BJ (cell line): ENCODE measurements at places on chromosomes 11 and 22.

DNA sequence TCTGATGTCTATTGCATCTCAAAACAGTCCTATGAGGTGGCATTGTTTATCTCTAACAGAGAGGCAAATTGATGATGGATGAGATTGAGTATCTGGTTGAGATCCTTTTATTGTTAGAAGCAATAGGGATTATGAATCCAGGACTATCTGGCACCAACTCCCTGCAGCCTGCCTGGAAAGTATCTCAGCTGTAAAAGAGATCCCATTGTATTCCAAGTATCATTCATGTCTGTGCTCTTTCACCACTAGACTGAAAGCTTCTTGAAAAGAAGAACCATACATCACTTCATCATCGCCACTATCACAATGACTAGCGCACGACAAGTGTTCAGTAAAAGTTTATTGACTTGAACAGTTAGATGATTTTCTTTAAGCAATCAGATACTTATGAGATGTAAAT, 41.9 kb upstream of the PCF11 start:
- DNase-seq = no peak

DNA sequence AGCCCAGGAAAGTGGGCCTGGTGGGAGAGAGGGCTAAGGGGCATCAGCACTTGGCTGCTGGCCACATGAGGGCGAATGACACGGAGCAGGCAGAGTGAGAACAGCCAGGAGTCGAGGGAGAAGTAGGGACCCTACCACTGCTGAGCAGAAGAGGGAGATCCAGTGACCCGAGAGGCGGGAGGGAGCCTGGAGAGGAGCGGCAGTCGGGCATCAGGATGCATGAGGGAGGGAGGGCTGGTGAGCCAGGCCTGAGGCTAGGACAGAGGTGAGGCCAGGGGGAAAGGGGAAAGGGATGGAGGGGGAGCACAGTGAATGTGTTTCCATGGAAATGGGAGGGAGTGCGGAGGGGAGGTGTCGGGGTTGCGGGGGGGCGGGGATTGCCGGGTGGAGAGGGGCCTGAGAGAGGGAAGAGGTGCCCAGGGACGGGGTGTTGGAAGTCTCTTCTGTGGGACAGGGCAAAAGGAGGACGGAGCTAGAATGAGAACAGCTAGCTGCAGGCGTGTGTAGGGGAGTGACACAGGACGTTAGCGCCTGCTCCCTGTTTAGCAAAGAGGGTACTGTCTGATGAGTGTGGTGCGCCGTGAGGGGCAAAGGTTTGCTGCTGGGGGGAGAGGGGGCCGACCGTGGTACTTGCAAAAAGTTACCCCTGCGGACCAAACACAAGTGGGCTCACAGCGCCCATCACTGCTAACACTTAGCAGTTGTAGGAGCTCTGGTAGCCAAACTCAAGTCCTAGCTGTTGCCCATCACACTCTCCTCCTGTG, 37.1 kb upstream of the WNT11 start:
- no peak for DNase-seq

DNA sequence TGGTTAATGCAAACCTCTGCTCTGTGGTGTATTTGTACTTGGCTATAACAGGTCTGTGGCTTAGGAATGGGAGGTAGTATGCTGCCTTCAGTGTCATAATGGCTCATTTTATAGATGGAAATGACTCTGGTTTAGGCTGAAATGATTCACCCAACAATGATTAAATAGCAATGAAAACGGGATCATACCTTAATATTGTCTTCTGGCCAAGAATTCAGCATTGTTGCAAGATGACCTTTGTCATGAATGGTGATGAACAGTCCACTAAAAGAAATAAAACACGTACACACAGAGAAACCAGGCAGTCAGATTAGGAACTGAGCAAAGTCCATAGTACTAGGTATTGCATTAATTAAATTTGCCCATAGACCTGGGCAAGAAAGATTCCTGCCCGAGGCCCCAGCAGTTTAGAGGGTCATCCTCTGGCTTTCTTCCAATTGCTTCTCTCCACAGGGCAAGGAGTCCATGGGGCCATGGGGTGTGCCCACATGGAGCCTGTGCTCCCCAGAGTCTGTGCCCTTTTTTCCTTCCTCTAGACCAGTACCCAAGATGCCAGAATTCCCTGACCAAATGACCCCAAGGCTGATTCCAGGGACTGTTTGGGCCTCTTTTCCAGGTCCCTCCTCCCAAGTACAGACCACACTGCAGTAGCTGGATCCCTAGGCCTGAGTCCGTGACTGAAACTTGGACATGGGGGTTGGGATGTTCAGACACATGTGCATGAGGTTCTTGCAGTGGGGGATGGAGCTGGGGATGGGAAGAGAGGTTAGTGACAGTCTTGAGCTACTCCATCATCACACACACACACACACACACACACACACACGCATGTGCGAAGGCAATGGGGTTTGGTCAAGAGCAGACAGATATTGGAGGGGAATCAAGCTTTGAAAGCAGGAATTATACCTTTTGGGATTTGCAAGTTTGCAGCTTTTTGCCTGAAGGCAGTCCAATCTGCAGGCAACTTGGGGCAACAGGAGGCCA, 134.2 kb downstream of the CCDC81 start:
- no peak for DNase-seq

DNA sequence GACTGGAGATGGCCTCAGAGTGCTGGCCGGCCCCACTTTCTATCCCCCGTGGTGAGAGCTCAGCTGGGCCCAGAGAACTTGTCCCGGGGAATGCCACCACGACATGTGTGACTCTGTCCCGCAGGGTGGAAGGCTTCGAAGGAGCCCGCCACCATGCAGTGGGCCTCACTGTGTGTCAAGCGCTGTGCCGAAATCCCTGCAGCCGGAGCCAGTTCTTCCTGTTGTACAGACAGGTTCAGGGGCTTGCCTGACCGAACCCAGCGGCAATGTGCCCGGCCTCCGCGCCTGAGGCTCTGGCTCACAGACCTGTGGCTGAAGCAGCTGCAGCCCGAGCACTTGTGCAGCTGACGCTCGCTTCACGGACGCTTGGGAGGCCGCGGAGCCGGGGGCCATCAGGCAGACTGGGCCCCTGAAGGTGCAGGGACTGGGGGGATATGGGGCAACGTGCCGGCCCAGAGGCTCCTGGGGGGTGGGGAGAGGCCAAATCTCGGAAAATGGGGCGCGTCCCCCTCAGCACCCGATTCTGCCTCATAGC, 650 bp downstream of the PPM1F start:
- DNase-seq = no peak

- peak; percentile 30 for DNase-seq
Measured at GRCh38 chr11:126538071-126538470, 182.6 kb downstream of the ST3GAL4 start.

GRCh38 chr22:37752189-37753087, 55.3 kb upstream of the GCAT start:
- peak; percentile 89 for DNase-seq

DNA sequence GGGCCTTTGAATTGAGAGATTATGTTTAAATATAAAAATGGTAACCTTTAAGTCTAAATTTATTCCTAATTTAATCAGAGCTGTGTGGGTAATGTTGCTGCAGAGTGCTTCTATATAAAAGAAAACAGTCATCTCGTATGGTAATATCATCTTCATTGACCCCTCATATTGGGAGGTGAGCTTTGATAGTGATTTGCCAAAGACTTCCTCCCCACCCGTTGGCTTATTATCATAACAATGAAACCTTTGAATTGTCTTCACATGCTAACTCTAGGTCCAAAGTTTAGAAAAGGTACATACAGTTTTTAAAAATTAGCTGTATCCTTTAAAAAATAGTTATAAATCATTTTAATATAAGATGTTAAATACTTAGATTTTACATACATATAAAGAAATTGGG, 3.7 kb downstream of the EMSY start:
- no peak for DNase-seq

DNA sequence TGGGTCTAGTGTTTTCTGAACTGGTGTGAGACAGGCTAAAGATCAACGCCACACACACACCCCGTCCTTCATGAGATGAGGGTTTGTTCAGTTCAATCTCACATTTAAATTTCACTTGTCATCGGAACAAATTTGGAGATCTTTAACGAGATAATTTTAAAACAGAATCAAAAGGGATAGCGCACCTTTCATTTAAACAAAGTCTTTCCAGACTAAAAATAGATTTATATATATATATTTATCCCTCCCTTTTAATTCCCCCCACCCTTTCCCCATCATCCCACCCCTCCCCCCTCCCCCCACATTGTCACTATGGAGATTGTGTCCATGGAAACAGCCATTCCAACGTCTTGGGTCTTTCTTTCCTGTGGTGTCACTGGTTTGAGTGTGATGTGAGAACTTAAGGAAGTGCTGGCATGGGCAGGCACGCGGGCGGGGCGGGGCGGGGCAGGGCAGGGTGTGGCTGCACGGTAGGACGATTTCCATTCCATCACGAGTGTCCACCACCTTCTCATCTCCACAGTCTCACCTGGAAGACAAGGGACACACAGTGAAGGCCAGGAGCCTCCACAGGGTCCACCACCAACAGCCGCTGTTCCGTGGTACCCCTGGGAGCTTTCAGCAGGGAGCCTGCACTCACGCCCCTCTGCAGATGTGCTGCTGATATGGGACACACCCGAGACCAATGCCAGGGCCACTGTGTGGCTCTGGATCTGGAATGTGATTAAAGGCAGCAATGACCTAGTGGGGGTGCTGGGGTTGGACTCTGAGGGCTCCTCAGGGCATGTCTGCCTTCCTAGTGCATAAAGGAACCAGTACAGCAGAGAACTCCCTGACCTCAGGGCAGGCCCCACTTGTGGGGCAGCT, 30.5 kb upstream of the CYP2D6 start:
- no peak for DNase-seq

- DNase-seq = no peak
Measured at GRCh38 chr11:117832511-117832910, 8.0 kb upstream of the FXYD2 start.

DNA sequence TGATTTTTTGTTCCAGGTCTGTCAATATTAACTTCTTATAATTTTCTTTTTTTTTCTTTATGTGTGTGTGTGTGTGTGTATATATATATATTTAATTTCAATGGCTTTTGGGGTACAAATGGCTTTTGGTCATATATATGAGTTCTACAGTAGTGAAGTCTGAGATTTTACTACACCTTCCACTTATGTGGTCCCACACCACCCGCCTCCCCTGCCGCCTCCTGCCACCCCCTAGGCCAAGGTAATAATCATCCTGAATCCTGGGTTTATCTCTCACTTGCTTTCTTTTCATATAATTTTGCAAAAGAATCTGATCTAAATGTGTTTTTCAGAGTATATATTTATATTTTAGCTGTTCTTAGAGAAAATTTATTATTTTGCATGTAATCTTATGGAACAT, 11.1 kb downstream of the NEAT1 start:
- DNase-seq = no peak

DNA sequence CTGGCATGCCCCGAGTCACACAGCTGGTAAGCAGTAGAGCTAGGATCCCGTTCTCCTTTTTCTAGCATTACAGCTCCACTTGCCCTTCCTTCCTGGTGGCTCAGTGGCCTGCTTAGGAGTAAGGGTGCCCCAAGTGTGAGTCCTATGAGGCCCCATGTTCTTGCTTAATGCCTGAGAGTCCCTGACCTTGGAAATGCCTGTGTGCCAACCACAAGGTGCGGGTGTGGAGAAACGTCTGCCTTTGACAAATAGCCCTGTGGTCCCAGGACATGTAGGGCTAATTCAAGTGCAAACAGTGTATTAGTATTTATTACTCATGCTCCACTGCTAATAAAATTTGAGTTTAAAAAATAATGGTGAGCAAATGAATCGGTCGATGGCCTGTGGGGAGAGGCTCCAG, 18.4 kb downstream of the GRIK4 start:
- DNase-seq = no peak

DNA sequence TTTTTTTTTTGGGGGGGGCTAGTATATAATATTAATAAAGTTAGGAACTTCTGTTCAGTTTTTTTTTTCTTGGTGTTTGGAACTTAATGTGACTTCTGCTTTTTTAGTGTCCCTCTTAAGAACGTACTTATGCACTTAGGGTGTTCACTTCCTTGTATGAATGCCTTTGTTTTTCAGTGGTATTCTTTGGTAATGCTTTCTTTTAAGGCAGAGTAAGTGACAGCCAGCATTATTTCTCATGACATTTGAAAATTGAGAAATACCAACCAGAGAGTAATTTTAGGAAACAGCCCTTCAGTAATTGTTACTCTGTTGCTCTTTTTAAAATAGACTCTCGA, 2.4 kb downstream of the GRK3 start:
- no peak for DNase-seq

DNA sequence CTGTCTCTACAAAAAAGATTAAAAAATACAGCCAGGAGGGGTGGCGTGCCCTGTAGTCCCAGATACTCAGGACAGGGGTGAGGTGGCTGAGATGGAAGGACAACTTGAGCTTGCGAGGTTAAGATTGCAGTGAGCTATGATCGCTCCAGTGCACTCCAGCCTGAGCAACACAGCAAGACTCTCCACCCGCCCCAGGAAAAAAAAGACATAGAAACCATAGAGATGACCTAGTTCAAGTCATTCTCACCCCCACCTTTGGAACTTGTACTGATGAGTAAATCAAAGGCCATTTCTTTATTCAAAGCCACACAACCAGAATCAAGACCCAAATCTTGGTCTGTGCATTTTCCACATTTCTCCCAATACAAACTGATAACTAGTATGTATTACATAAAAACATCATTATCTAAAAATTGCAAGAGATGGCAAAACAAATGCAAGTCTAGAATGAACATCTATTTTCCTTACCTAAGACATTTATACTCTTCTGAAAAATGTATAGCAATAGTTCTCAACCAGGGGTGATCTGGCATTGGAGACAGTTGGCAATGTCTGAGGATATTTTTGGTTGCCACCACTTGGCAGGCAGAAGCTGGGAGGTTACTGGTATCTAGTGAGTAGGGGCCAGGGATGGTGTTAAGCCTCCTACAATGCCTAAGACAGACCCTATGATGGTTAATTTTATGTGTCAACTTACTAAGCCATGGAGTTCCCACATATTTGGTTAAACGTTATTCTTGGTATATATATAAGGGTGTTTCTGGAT, 34.6 kb downstream of the LGR4 start:
- no peak for DNase-seq

DNA sequence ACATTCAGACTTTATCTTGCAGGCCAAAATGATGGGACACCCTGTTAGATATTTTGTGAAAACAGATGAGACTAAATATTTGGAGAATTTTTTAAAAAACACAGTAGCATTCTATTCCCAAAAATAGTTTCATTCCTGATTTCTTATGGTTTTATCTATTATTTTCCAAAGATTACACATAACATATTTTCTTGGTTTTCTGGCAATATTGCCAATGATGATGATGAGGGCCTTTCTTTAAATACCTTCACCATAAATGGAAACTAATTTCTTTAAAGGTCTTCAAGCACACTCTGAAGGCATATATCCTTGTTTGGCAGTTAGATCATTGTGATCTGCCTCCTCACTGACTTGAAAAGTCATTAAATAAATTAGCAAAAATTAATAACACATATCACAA, 522.3 kb upstream of the LUZP2 start:
- DNase-seq = no peak

GRCh38 chr11:2531987-2532703, 87.3 kb downstream of the KCNQ1 start:
- no peak for DNase-seq

- DNase-seq = no peak
Measured at GRCh38 chr22:32628628-32629572, 154.3 kb downstream of the FBXO7 start.

DNA sequence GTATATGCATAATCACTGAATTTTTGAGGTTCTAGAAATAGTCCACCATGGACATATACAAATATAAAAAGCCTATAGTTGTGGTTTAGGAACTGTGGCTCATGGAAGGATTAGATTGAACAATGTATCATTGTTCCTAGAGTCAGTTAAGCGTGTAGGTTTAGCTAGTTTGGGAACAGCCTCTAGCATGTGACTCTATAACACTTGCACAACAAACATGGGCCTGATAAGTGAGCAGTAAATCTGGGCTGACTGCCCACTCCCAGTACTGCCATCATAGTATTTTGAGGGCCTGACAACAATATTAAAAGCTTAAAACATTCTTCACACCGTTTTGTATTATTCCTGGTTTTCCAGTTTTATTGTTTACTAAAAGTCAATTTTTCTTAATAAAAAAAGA, 47.0 kb downstream of the YAP1 start:
- no peak for DNase-seq
